ENCODE measurements at places on chromosomes 16 and 17.
A peak's percentile ranks its signal among the peaks of the same experiment; 100 is the strongest.

DNA sequence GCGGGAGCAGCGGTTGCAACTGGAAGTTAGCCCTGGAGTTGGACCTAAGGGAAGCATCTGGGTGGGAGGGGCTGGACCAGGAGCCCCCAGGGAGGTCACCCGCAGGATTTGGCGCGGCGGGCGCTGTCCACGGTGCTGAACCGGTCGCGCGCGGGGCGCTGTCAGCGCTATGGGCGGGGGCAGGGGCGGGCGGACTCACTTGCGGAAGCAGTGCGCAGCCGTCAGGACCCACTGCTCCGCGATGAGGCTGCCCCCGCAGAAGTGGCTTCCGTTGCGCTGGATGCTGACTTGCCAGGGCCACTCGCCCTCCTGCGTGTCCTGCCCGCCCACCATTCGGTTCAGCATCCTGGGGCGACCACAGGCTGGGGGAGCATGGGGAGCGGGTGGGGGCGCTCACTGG is 4.5 kb downstream of the PRSS27 start:
- no peak for DNase-seq

GRCh38 chr17:81292450-81292849 is 2.7 kb downstream of the SLC38A10 start:
- no peak for DNase-seq

DNA sequence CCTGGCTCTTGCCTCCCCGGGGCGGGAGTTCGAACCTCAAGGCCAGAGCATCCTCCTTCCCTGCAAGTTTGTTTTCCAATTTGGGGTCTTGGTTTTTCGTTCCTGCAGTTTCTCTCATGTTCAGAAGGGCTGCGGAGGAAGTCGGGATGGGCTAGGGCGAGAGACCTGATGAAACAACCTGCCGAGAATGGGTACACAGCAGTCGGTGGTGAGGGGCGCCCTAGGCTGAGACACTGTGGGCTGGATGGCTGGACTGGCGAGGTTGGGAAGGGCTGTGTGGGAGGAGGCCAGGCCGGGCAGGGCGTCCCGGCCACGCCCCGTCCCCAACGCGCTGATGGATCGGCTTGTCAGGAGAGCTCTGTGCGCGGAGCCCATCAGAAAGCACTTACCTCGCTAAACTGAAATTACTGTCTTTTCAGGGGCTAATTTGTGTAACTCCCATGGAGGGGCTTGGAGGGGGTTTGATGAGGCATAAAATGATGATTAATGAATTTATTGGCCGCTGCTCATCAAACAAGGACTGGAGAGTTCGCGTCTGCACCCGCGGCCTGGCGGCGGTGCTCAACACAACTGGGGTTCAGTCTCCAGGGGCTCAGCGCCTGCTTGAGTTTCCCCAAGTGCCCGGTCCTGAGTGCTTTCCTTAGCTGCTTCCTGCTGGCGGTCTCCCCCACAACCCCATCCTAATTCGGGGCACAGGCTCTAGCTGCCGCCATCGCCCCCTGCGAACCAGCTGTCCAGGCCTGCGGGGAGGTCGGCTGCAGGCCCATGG is 9.0 kb downstream of the IRX5 start:
- DNase-seq = no peak

DNA sequence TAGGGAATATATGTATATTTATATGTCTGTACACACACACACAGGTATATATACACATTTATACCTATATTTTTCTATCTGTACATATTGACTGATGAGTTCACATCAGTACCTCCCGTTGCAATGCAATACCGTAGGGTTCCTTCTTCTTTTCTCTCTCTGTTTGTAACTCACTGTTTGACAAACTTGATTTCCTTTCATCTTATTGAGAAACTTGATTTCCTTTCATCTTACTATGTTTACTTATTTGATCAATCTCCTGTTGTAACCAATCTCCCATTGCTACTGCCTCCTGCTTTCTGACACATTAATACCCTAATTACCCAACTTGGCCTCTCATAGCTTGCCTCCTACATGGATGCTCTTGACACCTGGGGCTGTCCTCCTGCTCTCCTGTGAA is 49.8 kb downstream of the NFAT5 start:
- no peak for DNase-seq

DNA sequence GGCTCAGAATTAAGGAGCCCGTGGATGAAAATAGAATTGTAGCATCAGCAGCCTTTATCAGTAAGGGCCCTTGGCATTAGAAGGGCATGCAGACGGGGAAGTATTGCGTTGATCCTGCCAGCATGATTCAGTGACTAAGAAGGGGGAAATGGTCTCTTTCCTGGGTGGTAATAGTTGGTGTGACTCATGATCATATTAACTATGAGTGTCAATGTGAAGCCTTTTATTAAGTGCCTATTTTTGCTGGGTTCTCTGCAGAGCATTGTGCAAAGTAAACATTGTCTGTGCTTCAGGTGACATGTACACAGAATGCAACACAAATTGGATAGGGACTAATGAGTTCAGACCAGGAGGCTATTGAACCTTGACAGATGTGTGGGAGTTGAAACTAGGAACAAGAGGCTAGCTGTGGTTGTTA is 24.5 kb downstream of the RCVRN start:
- peak; percentile 79 for DNase-seq

- peak; percentile 80 for DNase-seq
Observed at GRCh38 chr16:29899516-29900101, at the start of gene SEZ6L2. Gene SEZ6L2 (minus strand): TSS chr16:29899550. CDS start chr16:29899019, 531 bp downstream.

- DNase-seq = no peak
Observed at GRCh38 chr17:151886-152859, 14.8 kb downstream of the SCGB1C2 start.

DNA sequence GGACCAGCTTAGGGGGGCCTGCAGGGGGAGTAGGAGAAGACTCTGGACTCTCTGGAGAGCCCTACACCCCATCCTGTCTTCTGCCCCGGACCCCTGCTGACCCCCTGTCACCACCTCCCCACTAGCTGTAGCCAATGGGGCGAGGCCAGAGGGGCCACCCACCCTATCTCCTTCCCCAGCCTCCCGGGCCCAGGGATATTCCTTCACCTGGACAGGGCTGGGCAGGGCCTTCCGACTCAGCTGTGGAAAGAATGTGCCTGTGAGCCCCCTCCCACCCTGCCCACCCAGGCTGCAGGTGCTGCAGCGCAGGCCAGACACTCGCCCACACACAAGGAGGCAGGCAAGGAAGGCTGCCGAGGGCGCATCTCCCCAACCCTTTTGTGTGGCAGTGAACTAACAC is 23.0 kb downstream of the TSPOAP1 start:
- DNase-seq = no peak

- DNase-seq = no peak
Observed at GRCh38 chr16:2611499-2611862, 70.8 kb upstream of the KCTD5 start.

DNA sequence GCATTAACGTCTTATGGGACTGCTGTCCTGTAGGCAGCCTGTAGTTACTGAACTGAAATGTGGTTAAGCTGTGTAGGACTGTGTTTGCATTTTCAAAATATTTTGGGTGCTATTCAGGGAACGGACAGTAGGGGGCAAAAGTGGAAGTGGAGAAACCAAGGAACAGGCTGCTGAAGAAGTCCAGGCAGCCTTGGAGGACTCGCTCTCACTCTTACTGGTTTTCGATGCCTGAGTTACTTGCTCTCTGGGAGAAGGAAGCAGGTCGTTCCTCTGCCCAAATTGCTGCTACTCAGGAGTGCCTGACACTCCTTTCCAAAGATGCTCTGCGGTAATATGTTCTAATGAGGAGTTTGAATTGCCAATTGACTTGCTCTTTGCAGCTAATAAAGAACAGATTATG is 64.5 kb upstream of the RBFOX1 start:
- DNase-seq = no peak

- DNase-seq = no peak
Observed at GRCh38 chr17:73643001-73643851, 1.0 kb downstream of the SDK2 start.

DNA sequence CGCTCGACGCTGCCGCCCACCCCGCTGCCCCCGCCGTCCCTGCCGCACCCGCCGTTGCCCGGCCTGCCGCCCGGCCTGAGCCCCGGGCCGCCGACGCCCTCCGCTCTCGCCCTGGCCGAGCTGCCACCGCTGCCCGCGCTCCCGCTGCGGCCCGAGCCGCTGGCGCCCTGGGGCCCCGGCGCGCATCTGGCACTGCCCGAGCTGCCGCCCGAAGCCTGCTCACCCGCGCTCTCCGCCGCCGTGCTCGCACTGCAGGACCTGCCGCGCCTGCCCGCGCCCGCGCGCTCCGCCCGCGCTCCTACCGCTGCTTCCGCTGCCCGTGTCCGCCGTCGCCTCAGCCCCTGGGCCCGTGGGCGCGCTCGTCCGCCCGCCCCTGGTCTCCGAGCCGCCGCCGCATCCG is 8.4 kb upstream of the CLDN9 start:
- DNase-seq = no peak

- no peak for DNase-seq
Observed at GRCh38 chr17:4301066-4301465, 37.3 kb upstream of the ANKFY1 start.

- DNase-seq = no peak
Observed at GRCh38 chr17:27512511-27513346, 56.5 kb downstream of the KSR1 start.

DNA sequence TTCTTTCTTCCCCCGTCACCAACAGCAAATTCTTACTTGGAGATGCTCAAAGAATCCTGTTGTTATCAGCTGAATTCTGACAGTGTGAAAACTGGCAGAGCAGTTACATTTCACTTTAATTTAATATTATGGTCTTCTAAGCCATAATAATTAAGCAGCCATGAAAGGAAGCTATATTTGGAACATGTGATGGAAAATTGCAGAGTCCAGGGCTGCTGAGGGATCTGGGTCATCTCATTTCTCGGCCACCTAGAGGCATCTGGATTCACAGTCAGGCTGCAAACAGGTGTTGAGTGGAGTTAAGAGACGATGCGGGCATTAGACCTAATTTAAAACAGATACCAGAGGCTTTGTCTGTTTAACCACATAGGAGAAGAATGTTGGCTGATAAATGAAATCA is 38.4 kb downstream of the CHD9NB start:
- no peak for DNase-seq

GRCh38 chr16:85392756-85393673 is 220.1 kb upstream of the GSE1 start:
- no peak for DNase-seq

GRCh38 chr16:12602811-12603698 is 200.6 kb downstream of the CPPED1 start:
- no peak for DNase-seq
